ENCODE measurements at places on chromosomes 11 and 22. TPM values are rescaled to one million over a fixed set of nuclear protein-coding genes. Genes with fewer than 3 reads are reported as not detected.

DNA sequence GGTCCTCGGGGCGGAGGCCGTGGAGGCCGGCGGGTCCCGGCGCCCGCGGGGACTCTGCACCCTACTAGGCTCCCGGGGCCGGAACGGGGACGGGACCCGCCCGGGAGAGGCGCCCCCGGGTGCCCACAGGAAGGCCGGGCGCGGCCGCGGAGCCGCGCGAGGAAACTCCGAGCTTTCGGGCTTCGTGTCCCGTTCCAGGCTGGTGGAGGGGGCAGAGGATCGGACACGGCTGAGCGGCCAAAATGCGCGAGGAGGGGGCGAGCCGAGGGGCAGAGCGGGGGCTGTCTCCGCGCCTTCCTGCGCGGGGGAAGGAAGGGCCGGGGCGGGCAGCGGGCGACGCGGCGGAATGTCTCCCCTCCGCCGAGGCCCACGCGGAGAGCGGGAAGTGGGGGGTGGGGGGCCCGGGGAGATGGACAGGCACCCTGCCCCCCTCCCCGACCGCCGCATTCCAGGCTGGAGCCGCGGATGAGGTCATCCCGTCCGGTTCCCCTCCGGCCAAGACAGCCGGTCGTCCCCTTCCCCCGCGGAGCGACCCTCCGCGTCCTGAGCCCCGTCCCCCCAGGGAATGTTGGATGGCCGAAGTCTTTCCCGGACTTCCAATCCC lies 430 bp downstream of the CDC42EP1 start:
- DNase-seq: peak; percentile 46

DNA sequence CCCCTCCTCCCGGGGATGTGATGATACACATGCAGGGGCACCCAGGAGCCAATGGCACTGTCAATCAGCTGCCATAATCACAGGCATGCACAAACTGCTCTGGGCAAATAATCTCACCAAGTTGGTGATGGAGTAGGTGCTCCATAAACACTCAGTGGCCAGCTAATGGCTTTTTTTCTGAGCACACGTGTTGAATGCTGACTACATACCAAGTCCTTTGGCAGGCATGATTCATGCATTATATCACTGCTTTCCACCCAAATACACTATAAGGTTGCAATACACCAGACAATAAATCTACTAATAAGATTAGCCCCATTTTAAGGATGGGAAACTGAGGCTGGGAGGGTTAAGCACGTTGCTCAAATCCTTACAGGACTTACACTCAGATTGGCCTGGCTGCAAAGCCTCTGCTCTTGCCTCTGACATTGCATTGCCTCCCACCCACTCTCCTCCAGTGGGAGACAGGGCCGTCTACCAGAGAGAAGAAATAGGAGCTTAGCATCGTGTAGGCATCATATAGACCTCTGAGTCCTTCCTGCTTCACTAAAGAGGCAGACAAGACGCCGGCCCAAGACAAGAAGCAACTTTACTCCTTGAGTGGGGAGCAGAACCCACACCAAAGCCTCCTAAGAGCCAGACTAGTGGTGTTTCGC lies 32.7 kb upstream of the ACCSL start:
- DNase-seq: no peak

- DNase-seq: no peak
Measured at GRCh38 chr11:79047980-79048379, 392.9 kb downstream of the TENM4 start.

DNA sequence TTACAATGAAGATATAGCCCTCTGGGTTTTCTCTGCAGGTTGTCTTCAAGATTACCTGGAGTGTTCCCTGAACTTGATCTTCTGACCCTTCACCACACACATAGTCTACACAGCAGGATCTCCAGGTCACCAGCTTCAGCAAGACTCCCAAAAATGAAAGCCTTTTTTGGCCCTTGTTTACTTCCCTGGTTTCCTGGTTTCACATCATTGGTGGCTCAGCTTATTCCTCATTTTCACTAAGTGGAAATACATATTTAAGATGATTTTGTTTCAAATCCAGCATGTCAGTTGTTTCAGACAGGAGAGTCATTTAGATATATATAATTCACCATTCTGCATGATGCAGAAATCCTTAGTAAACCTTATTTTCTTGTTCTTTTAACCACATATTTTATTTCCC lies 41.6 kb upstream of the MPEG1 start:
- no peak for DNase-seq

VSIG2 gene
- total RNA-seq: 1.8 TPM

INS gene
- 68.7 TPM for total RNA-seq

PRDM11 gene
- 27.1 TPM for total RNA-seq

STK33 gene
- 22.6 TPM for total RNA-seq

Measured in progenitor cell of endocrine pancreas (in vitro differentiated cells).